ENCODE measurements at places on chromosomes 11 and 22.

GRCh38 chr11:45638051-45638450 lies 27.4 kb downstream of the CHST1 start:
- DNase-seq: no peak

- DNase-seq: no peak
Observed at GRCh38 chr11:47284151-47284550, 14.2 kb downstream of the MADD start.

GRCh38 chr11:92769112-92769511 lies 200.3 kb upstream of the MTNR1B start:
- peak; percentile 69 for DNase-seq

DNA sequence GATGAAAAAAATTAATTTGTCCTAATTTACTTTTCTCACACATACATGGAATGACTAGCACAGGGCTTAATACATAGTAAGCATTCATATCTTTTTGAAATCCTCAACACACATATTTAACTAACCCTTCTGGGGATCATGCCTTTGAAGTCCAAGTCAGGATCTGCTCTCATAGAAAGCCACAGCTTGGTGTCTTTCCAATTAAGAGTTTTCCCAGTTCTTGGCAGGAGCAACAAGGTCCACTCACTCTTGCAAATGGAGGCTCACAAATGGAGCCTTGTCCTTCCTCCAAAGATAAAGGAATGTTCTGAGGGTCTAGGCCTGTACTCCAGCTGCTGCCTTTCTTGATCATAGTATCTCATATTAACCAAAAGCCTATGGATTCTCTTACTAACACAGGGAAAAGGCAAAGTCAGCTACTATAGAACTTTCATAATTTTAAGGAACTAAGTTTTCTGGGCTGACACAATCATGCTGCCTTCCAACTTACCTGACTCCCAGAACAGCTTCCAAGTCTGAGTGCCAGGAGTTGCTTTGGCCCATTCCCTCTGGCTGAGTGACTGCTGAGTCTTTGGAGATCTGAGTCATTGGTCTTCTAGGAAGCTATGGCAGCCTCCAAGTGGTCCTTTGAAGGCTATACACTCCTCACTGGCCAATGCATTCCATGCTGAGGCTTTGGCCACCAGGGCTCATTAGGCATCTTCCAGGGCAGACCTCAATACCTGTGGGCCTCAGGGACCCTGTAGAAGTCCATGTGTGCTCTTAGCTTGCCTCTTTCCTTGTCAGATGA lies 25.8 kb upstream of the NUCB2 start:
- no peak for DNase-seq
